ENCODE measurements at places on chromosomes 7 and 10.
A peak's percentile ranks its signal among the peaks of the same experiment; 100 is the strongest.

DNA sequence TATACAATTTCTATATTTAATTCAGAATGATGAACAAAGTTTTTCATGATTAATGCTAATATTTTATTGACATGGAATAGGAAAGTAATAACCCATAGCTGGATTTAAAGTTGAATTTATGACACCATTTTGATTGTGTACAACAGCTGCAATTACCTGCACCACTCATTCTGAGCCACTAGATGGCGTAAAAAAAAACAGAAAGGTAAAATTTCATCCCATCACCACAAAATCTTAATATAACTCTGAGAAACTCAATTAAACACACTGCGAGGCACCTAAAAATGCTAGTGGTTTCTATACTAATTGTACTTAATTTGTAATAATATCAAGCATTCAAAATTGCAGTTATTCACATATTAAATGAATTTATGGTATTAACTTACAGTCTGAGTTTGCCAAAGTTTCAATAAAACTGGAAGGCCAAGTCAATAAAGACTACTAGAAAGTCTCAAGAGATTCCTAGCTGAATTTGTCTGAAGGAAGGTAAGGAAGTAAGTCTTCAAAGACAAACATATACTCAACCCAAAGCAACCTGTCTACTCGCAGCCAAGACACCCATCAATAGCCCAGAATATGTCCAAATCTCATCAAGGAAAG, 182.5 kb downstream of the SKAP2 start:
- no peak for DNase-seq

- DNase-seq, result no peak
Observed at GRCh38 chr10:104904753-104905323, 263.7 kb downstream of the SORCS3 start.

GRCh38 chr7:27144781-27145164, 1.3 kb upstream of the HOXA5 start:
- DNase-seq, result no peak

DNA sequence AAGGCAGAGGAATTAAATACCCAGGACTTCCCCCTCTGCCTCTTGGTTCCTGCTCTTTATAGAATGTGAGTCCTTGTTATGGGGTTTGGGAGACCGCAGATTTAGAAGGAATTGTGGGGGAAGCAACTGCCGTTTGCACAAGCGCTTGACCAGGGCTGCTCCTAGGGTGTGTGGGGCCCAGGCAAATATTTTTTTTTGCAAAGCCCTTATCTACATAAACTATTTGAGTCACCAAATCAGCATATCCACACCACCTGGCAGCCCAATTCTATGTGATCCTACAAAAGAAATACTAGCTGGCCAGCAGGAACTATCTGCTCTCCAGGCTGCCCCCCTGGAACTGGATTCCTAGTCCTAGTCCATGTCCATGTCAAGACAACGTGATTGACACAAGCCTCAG, 33.4 kb upstream of the YAE1 start:
- DNase-seq, result no peak

DNA sequence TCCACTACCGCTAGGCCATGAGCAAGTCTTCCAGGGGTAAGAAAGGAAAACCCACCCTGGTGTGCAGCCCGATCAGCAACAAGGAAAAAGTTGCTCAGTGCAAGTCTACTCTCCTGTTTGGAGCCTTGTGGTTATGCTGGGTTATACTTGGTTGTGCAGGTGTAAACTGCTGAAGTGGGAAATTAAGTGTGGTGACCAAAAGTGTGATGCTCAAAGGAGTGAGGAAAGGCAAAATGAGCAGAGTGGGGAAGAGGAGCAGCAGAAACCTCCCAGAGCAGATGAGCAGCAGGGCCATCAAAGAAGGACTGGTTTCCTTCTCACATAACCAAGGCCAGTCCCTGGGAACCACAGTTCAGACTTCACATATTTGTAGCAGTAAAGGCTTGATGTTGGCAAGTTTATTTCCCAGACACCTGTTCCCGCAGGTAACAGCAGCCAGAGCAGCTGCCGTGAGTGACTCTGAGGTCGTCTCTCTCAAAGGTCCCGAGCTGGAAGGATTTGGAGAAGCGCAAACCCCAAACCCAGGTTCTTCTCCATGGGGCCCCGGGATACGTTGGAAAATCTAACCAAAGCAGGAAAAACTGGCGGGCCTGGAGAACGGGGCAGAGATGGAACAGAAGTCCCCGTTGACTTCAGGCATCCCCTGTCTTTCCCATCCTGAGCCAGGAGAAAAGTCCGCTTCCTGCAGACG, 607 bp upstream of the SMO start:
- no peak for DNase-seq

DNA sequence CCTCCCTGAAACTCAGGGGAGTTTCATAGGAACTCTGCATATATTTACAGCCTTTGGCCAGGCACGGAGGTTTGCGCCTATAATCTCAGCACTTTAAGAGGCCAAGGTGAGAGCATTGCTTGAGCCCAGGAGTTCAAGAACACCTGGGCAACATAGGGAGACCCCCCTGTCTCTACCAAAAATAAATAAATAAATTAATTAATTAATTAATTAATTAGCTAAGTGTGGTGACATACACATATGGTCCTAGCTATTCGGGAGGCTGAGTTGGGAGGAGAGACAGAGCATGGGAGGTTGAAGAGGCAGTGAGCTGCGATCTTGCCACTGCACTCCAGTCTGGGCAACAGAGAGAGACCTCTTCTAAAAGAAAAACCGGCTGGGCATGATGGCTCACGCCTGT, 9.4 kb upstream of the LEP start:
- no peak for DNase-seq

DNA sequence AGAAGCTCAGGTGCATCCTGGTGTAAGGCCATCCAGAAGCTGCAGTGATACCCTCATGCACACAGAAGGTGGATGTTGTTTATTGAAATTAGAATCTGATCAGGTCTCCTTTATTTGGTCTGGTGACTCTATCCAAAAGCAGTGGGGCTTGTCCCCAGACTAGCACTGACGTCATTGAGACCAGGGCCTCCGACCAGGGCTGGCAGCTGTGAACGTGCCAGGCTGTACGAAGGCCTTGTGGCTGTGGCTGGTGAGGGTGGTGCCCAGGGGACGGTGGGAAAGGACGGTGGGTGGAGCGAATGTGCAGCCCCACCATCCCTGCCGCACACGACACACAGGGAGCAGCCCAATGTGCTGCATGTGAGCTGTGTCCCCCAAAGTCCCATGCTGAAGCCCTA, 160.0 kb downstream of the ADARB2 start:
- DNase-seq, result no peak

- peak; percentile 35 for DNase-seq
Observed at GRCh38 chr10:13775786-13776775, 189.3 kb downstream of the PRPF18 start.

DNA sequence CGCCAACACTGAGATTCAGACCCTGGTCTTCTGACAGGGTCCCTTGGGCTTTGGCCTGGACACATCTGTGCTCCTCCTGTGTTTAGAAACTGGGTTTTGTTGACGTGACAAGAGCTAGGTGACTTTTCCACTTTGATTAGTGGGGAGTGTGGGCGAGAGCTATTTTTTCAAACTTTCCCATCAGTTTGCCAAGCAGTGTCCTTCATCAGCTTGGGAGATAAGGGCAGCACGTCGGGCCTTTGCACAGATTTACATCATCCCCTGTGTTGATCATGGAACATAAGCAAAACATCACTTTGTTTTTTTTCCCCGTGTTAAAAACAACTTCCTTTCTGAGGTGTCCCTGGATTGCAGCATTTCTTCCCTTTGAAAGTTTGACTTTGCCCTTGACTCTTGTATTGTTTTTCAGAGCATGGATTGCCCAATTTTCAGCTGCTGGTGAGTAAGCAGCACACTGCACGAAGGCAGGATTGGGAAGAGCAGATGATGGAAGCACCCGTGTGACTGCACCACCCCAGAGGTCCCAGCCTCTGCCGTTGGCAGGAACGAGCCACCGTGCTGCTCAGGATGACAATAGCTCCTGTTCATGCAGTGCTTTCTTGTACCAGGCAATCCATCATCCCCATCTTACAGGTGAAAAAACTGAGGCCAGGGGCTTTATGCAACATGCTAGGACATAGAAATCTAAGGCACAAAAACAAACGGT, 6.4 kb upstream of the IGFBP1 start:
- DNase-seq, result peak; percentile 75

DNA sequence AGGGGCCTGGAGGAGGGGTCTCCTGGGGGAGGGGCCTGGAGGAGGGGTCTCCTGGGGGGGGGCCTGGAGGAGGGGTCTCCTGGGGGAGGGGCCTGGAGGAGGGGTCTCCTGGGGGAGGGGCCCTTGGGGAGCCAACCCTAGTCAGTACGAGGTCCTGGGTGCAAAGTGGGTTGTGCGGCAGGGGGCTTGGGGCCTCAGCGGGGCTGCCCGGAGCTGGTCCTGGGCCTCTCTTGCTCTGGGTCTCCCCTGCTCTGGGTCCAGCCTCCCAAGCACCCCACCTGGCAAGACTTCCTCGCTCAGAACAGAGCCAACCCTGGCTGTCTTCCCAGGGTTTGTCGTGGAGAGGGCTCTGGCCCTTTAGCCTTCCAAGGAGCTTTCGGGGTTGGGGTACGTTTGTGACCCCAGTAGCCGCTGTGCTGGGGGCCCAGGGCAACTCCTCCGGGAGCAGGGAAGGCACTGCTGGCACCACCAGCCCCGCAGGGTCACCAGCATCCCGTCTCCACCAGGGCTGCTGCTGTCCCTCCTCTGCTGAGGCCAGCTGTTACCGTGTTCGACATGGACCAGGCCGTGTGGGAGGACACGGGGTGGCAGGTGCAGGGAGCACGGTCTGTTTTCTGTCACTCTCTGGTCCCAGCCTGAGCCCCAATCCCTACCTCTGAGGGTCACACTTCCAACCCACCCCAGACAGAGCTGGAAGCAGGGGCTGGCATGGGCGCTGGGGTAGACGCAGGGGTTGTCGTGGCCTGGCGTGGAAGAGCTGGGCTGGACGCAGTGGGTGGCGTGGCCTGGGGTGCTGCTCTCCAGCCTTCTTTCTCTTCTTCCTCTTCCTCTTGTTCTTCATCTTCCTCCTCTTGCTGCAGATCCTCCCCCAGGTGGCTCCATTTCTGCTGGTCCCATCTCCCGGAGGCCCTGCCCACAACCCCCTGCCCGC, 22.8 kb downstream of the PWWP2B start:
- no peak for DNase-seq

Data from HS-5 (cell line).